ENCODE measurements at places on chromosomes 5 and 9.

DNA sequence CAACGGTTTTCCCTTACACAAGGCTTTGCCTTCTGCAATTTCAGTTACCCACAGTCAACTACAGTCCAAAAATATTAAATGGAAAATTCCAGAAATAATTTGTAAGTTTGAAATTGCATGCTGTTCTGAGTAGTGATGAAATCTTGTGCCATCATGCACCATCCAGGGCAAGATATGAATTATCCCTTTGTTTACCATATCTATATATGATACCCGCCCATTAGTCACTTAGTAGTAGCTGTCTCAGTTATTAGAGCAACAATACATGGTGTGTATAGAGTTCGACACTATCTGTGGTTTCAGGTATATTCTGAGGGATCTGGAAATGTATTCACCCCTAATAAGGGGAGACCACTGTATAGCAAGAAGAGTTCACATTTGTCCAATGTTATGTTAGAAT is 29.4 kb downstream of the ERBIN start:
- no peak for DNase-seq

DNA sequence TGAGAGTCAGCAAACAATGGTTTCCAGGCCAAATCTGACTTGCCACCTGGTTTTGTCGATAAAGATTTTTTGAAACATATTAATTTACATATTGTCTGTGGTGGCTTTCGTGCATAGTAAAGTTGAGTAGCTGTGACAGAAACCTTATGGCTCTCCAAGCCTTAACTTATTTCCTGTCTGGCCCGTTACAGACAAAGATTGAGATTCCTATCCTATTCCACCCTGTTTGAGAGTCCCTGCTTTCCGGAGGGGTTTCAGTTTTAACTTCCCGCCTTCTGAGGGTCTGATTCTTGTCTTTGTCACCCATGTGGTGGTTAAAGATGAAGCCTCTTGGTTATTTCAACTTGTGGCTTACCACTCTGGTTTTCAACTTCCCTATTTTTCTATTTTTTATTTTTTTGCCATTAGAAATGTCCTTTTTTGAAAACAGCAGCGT is 11.4 kb downstream of the OTULIN start:
- DNase-seq: no peak

GRCh38 chr5:102792705-102793104 is 37.6 kb downstream of the PAM start:
- DNase-seq: no peak

DNA sequence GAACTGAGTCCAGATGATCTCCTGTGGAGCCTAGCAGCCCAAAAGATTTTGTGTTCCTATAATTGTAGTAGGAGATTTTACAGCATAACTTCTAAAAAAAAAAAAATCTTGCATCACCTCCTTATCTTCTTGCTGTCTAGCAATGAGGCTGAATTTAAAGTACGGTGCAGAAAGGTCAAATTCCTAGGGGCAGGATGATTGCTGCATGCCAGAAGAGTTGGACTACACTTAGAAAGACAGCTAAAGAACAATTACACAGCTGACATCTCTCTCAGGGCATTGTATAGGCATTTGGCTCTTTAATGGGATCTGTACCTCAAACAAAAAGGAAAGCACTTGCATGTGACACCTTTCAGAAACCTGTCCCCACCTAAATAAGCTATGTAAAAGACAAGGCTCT is 443.2 kb downstream of the HCN1 start:
- DNase-seq: no peak

DNA sequence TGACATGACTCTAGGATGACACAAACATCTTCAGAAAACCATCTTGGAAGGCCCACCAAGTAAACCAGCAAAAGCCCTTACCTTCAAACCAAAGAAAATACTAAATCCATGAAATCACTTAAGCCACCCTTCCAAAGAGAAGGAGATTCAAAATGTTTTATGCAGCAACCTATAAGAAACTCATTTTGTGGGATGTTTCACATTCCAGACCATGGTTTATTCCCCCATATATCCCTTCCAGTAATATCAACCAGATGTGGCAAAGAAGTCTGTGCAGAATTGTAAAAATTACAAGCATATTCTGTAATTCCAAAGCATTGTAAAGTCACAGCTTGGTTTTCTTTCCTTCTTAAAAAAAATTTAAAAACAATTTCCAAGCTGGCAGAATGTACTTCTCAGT is 117.4 kb downstream of the SLIT3 start:
- DNase-seq: no peak

DNA sequence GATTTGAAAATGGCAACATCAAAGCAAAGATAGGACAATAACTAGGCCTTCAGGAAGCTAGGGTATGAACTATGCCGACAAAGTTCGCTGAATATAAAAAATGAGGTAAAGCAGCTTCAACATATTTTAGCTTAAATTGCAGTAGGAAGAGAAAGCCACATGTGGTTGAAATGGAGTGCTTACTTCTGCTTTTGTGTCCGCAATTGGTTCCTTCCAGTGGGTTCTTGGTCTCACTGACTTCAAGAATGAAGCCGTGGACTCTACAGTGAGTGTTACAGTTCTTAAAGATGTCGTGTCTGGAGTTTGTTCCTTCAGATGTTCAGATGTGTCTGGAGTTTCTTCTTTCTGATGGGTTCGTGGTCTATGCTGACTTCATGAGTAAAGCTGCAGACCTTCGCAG is 95.2 kb downstream of the APTX start:
- no peak for DNase-seq

DNA sequence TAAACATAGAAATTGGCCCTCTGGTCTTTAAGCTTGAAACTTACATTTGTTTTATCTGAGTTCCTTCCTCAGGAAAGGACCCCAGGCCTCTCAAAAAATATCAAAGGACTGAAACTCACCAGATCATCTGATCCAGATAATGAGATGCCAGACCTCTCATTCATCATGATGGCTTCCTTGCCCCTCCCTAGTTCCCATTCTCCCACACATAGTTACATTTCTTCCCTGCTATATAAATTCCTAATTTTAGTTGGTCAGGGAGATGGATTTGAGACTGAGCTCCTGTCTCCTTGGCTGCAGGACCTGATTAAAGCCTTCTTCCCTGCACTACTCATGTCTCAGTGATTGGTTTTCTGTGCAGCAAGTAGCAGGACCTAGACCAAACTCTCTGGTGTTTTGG is 119.4 kb upstream of the SPIN1 start:
- DNase-seq: no peak

DNA sequence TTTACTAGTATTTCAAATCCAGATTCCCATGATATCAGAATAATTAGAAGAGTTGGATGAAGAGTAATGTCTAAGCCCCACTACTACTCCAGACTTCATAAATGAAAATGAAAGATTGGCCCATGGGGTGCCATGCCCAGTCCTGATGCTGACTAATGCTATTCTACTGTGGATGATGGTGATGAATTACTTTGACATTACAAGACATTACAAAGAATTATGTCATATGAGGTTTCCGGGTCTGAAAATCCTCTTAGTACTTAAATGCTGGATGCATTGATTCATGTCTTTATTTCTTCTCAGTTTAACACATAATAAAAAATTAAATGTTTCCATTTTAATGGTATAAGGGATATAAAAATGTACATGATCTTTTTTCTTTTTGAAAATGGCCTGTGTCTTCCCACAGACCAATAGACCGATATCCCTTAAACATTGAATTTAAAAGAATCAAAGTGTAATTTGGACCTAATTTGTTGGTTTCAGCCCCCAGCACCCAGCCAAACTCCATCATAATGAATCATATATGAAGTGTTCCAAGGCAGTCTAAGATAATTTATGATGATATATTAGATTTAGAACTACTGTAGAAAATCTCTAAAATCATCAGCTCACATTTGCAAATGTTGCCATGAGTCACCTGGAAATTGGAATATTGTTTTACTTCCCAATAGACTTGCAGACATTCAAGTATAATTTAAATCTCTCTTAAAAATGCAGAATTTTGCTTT is 223.6 kb upstream of the SGCD start:
- no peak for DNase-seq

- no peak for DNase-seq
Measured at GRCh38 chr5:118007262-118007661, 981.1 kb downstream of the DTWD2 start.

DNA sequence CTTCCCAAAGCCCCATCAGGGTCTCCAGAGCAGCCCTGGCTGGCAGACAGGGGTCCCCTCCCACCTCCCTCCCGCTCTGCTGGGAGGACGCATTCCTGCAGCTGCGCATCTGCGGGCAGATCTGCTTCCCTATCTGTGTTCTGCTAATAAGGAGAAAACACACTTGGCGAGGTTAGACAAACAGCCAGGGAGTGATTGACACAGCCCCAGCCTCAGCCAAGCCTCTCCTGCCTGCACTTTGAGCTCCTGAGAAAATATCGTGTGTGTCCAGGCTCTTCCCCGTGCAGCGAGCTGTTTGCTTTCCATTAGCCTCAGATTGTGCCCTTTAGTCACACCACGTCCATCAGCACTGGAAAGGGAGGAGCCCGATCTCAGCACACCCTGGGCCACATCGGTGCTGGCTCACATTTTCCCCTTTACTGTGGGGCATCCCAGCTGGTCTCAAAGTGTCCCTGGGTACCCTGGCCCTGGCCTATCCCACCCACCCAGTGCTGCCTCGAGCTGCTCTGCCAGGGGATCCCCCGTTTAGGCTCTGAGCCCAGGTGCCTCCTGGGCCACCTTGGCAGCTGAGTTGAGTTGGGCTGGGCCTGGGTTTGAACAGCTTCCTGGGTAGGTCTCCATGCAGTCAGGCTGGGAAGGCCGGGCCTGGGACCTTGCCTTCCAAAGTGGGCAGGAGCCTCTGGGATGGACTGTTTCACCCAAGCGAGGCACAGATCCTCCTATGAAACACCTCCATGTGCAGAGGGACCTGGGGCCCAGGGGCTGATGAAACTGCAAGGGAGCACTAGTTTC is 61.1 kb downstream of the BARX1 start:
- DNase-seq: no peak

DNA sequence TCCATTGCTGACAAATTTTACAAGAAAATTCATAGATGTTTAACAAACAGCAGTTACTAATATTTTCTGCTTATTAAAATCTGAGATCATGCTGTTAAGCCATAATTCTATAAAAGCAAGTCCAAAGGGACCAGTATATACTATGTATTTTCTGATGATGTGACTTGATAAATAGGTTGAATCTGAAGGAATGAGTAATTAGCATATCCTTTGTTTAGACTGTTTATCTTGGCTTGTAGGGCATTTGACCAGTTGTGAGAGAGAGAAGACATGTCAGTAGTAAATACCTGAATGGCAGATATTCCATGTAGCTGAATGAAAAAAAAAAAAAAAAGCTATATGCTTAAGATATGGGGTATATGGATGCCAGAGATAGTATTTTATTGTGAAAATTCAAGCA is 14.6 kb downstream of the CPEB4 start:
- DNase-seq: no peak

Measured in activated effector memory CD4-positive, alpha-beta T cell treated with Interleukin-2 at 50 U/mL for 16 hours (primary cell).